ENCODE measurements at places on chromosomes 3 and 15.

- DNase-seq, result no peak
Measured at GRCh38 chr3:160006282-160007163, 17.9 kb downstream of the IL12A start.

DNA sequence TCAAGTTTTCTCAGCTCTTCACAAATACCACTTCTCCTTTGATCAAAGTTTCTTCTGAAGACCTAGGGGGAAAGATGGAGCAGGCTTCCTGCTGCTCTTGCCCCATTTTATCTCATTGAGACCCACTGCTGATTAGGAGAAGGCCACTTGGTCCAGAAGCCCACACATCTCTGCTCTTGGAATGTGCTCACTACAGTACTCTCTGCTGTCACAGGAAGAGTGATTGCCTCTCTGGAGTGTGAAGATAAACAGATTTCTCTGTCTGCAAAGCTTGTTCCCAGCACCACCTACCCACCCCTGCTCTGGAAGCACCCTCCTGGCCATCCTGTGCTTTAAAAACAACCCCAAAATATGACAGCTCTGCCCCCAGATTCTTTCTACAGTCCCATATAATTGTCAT is 41.3 kb upstream of the PRTG start:
- no peak for DNase-seq

- DNase-seq, result no peak
Measured at GRCh38 chr15:26945046-26945445, 25.9 kb upstream of the GABRG3 start.

- no peak for DNase-seq
Measured at GRCh38 chr15:35060591-35060990, 24.5 kb downstream of the NANOGP8 start.

DNA sequence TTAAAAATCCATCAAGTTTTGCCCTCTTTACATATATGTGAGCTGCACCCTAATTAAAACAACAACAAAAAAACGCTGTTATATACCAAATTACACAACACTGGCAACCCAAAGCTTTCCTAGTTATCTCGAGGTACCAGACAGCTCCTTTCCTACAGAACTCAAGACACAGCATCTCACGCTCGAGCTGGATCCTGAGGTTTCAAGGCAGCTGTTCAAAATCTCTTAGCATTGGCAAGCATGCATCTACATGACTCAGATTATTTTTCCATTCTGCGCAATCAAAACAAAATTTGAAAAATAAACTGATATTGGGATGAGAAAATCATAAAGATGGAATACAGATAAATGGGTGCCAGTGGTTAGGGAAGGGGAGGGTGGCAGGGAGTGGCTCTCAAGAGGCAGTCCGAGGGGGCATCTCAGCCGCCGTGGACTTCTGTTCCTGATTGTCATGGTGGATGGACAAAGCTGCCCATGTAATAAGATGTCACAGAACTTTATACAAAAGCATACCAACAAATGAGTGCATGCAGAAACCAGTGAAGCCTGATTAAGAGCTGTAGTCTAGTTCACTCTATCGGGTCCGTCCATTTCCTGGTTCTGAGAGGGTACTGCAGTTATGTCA is 91.5 kb downstream of the ADAMTS17 start:
- no peak for DNase-seq

DNA sequence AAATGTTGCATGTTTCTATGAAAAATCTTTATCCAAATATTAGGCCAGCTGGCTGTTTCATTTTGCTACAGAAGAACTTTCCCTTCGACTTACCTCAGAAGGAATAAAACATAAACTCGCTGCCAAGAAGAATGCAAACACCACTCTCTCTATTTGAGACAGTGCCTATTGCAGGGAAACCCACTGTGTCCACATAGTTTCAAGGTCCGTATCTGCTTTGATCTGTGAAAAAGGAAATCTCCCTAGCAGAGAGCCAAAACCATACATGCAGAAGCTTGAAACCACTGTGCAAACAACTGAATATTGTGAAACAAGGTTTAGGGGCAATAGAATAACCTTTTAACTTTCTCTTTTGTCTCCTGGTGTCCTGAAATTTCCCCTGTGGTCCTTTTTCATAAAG is 35.0 kb upstream of the CAPN7 start:
- DNase-seq, result no peak

DNA sequence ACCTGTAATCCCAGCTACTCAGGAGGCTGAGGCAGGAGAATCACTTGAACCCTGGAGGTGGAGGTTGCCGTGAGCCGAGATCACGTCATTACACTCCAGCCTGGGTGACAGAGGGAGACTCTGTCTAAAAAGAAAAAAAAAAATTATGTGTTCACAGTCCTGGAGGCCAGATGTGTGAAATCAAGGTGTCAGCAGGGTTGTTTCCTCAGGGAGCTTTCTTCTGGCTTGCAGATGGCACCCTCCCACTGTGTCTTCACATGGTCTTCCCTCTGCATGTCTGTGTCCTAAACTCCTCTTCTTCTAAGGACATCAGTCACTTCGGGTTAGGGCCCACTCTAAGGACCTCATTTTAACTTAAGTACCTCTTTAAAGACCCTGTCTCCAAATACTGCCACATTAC is 56.1 kb upstream of the UBE2E1 start:
- no peak for DNase-seq

- DNase-seq, result no peak
Measured at GRCh38 chr3:102687851-102688555, 253.2 kb downstream of the ZPLD1 start.

DNA sequence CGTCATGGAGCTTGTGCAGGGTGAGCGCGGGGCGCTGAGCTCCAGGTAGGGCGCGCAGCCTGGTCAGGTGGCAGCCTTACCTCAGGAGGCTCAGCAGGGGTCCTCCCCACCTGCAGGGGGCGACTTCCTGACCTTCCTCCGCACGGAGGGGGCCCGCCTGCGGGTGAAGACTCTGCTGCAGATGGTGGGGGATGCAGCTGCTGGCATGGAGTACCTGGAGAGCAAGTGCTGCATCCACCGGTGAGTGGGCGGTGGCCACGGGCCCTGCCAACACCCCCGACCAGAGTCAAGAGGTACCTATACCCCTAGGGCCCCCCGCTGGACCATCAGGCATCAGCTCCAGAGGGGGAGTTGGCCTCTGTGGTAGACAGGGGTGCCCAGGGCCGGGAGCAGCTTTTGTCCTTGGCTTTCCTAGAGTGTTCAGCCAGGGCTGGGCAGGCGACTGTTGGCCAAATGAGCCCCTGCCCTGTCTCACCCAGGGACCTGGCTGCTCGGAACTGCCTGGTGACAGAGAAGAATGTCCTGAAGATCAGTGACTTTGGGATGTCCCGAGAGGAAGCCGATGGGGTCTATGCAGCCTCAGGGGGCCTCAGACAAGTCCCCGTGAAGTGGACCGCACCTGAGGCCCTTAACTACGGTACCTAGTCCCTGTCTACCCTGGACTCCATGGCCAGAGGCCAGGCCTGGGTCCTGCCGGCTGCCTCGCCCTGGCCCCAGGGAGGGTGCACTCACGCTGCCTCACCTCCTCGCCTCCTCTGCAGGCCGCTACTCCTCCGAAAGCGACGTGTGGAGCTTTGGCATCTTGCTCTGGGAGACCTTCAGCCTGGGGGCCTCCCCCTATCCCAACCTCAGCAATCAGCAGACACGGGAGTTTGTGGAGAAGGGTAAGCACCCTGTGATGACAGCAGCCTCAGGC is 9.1 kb downstream of the FES start:
- DNase-seq, result no peak

DNA sequence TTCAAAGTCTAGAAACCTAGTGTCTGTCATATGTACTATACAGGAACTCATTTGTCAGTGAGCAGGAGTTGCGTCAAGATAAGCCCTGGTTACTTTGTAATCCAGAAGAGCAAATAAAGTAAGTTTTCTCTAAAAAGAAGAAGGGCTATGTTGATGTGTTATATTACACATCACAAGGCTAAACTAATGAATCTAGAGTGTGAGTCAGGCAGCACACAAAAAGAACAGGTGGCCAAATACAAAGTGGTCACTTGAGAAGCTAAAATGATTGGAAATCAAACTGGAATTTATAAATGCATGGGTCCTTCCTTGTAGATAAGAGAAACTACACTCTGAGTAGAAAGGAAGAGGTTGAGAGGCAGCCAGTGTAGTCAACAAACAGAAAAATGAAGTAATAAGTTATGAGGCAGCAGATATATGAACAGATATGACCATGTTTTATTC is 771.6 kb downstream of the DIPK2A start:
- no peak for DNase-seq

DNA sequence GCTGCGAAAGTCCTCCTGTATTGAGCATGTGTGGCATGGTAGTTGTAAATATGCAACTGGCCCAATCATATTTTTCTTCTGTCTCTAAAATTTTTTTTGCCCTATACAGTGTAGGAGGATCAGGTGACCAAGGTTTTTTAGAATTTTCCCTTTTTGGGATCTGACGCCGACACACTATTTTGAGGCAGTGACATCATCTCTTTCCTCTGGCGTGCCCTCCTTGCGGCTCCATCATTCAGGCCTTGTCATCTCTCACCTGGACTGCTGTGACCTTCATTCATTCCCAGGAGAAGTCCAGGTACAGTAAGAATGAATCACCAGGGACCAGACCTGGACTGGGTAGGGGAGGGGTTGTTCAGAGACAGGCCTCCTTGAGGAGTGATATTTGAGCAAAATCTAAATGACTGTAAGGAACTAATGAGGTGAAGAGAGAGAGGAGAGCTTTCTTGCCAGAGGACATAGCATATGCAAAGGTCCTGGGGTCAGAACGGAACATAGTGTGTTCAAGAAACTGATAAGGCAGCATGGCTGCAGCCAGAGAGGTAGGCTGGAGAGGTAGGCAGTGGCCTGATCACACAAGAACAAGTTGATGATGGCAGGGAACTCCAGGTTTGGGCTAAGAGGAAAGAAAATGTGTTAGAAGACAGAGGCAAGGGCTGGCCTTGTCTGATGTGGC is 38.7 kb downstream of the ARNT2 start:
- DNase-seq, result no peak

DNA sequence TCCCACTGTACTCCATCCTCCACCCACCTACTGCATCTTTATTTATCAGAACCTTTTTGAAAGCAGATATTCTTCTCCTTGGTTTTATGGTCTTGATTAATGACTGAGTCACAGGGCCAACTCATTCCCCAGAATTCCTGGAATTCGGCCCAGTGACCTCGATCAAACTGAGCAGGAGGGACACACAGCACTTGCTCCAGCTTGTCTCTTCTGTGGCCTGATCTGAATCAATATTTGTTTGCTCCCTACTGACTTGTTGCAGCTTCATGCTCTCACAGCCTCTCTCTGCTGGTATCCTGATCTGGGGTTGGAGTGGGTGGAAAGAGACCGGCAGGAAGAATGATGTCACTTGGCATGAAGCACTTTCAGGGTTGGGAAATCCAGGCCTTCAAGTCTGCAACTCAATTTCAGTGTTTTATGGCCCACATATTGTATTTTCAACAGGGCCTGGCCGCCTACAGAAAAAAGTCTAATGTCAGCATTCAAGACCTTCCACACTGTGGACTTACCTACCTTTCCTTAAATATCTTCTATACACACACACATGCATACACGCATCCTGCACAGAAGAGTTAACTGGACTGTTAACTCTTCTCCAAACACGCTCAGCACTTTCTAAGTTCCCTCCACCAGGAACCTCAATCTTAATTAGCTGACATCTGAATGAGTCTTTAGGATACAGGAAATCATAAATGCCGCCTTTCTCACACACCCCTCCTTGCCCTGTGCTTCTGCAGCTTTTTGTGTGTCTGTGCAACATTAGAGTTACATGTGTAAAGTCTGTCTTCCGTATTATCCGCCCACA is 4.6 kb downstream of the ANXA2 start:
- DNase-seq, result no peak

- no peak for DNase-seq
Measured at GRCh38 chr15:78944202-78944625, 632 bp downstream of the CTSH start.

- DNase-seq, result no peak
Measured at GRCh38 chr3:149958171-149958796, 12.4 kb downstream of the PFN2 start.

DNA sequence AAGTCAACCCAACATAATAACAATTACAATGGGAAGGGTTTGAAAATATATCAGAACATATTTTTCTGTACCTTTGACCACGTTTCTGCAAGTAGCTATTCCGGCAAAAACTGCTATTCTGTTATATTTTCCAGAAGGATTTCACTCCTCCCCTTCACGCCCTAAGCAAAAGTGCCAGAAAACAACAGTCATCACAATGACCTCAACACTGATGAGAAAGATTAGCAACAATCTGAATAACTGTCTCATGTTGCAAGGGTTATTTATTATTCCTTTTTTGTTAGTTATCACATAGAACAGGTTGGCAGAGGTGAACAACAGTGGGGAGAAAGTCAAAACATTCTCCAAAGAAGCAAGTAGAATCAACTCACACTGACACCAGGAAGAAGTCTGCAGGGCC is 269.4 kb upstream of the ARRDC4 start:
- no peak for DNase-seq

DNA sequence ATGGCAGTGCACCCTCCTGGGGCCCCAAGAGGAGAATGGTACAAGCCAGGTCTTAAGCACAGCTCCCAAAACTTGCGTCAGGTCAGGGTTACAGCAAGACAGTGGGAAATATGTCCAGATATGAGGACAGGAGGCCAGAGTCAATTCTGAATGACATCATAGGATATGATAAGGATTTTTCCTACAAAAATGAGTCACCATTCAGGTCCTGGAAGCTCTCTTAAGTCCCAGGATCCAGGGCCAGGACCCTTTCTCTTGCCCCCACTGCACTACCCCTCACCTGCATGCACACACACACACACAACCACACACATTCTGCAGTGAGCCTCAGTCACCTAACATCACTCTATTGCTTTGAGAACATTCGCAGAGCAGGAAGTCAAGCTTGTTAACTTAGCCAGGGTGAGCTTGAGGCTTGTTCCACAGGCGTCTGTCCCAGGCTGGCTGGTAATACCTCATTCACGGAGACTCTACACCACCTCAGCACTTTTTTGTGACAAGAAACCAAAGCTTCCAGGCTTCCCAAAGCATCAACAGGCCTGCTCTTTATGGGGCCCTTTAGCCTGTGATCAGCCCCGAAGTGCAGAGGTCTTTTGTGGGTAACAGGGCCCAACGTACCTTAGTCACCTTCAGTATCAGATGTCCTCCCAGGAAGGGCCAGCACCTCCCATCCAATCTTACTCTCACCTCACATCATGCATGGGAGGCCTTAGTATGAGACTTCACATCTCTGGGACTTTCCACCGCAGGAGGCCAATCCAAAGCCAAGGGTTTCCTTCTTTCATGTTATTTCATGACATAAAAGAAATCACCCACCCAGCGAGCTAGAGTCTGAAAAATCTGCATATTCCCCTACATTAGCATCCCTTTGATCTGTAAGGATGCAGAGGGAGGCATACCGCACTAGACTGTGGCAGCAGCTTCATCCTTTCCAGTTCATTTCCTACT is 74.0 kb upstream of the LIPC start:
- no peak for DNase-seq

- no peak for DNase-seq
Measured at GRCh38 chr3:26562021-26562768, 60.4 kb upstream of the LRRC3B start.

- no peak for DNase-seq
Measured at GRCh38 chr3:41581700-41582099, 380.2 kb downstream of the ULK4 start.
